ENCODE measurements at places on chromosomes 7 and 10. TPM values are rescaled to one million over a fixed set of nuclear protein-coding genes. Genes with fewer than 3 reads are reported as not detected.

DNA sequence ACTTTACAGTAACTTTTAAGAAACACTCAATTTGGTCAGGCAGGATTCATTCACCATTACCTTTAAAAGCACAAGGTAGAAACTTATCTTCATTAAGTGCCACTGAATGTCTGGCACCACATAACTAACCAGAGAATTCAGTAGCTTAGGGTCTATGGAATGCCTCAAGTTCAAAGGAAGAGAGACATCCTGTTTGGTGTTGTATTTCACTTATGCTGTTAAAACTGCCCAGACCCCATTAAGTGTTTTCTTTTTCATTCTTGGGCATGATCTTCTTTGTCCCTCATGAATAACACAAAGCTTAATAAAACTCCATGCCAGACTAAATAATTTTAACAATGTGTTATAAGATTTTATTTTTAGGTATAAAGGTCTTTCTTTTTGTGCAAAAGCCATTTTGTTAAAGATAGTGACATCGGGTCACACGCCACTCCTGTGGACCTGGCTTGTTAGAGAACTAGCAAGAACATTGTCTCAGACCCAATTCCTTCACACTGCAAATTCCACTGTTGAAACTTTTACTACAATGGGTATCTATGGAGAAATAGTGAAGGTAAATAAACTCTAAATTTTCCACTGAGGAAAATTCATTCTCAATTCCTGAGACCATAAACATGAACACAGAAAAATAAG is 221.0 kb downstream of the TWIST1 start:
- DNase-seq = no peak

- DNase-seq = peak; percentile 99
Observed at GRCh38 chr7:29839302-29839701, 33.0 kb downstream of the WIPF3 start.

GRCh38 chr7:49894543-49894942 is 121.1 kb downstream of the VWC2 start:
- no peak for DNase-seq

Gene C10orf105
- 0.03 TPM for total RNA-seq

Gene AP5Z1
- total RNA-seq = 41.8 TPM

DNA sequence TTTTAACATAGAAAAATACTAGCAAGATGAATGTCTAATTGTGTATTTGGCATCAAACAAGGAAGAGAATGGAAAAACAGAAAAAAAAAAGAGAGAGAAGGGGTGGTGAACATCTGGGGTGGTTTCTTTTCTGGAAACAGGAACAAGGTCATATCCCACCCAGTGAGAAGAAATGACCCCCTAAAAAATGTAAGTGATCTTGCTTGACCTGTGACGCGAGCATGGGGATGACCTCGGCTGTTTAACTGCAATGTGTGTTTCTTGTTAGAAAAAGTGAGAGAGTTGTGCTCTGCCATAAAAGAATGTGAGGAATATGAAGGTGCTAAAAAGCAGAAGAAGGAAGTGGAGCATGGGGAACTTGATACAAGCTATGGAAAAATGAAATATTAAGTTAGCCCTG is 258.5 kb downstream of the AGMO start:
- DNase-seq = no peak

DNA sequence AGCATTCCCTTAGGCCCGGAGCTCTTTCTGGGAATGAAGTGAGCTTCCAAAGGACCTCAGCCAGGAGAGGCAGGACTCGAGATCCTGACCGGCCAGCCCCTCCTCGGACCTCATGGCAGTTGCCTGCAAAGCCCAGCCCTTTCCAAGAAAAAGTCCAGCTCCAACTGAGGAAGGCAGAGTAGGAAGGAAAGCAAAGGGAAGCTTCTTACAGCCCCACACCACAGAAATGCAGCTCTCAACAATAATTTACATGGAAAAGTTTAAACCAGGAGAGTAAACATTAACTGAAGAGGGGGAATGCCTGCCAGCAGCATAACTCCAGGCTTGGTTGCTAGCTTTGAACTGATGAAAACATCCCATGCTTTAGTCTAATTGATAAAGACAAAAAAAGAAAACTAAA is 153.9 kb upstream of the PFKP start:
- DNase-seq = no peak

Gene WNT16
- total RNA-seq = not detected

Gene SPDYE6
- not detected for total RNA-seq

DNA sequence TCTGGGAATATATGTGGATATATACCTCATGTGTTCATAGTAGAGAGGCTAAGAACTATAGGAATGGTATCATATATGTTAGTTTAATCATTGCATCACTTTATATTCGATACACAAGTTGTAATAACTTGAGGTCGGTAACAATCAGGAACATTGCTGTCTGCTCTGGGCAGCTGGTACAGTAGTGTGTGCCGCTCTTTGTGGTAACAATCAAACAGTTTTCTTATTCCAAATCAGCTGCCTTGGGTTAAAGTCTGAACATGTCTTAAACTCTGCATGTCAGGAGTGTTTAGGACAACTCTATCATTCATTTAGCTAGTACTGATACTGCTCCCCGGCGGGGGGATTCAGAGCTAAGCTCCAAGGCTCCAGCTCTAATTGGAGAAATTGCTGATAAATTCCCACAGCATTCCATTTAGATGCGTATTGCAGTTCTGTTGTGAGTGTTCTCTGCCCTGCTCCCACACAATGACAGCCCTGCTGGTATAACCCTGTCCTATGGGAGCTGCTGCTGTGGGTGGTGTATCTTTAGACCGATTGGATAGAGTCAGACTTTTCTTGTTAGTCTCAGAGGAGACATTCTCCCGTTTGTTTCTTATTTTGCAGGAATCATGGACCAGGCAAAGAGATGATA is 707.5 kb upstream of the FZD8 start:
- peak; percentile 82 for DNase-seq

Gene SSC4D
- 0.88 TPM for total RNA-seq

DNA sequence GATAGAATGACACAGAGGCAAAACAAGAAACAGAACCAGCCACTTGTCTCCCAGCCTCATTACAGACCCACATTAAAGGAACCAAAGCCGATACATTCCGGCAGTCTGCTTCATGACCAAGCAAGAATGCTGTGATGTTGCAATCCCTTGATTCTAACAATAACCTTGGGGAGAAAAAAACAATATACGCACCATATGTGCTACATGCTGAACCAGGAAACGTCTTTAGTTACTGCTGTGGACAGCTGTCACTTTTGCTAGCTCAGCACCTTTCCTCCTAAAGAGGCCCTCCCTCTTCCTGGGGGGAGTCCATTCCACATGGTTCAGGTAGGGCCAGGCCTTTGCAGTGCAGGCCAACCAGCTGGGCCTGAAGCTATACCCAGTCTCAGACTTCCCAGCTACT is 79.1 kb downstream of the PRTFDC1 start:
- DNase-seq = peak; percentile 78

Gene CDCA7L
- 20.9 TPM for total RNA-seq

Gene TMEM229A
- not detected for total RNA-seq

Gene IDI2
- total RNA-seq = not detected

Gene RPS24
- total RNA-seq = 1,980 TPM

- DNase-seq = no peak
Observed at GRCh38 chr10:117259279-117259678, 18.4 kb downstream of the SLC18A2 start.

- DNase-seq = no peak
Observed at GRCh38 chr10:114624951-114625780, 32.9 kb downstream of the ABLIM1 start.

DNA sequence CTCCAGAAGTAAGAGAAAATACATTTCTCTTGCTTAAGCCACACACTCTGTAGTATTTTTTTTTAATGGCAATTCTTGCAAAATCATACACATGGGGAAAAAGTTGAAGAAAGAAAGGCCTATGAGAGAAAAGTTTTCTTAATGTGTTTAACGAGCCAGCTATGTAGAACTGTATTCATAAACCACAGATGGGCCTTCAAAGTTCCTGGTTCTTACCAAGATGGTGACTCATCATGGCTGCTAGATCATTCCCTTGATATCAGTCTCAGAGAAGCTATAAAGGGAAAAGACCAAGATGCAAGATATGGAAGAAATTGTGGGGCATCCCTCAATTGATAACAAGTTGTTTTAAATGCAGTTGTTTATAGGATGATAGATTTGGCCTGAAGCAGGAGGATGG is 992.7 kb upstream of the MBL2 start:
- no peak for DNase-seq

DNA sequence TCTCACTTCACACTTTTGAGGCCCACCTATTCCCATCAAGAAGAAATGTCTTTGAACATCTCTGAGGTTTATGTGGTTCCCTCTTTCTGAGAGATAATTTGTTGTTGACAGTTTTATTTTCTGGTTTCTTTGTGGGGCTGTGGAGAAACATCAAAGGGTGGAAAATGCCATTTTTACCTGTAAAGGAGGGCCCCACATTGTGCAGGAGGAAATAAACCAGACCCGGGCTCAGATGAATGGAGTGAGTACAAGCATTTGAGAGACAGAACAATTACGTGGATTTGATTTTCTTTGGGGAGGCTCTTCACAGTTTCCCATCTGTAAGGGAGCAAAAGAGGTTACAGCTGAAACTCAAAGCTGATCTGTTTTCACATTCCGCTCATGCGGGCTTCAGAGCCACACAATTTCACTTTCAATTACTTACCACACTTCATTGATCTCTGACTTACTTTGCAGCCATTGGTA is 29.8 kb downstream of the ITPRIP start:
- no peak for DNase-seq

Gene SLC26A5
- total RNA-seq = not detected

DNA sequence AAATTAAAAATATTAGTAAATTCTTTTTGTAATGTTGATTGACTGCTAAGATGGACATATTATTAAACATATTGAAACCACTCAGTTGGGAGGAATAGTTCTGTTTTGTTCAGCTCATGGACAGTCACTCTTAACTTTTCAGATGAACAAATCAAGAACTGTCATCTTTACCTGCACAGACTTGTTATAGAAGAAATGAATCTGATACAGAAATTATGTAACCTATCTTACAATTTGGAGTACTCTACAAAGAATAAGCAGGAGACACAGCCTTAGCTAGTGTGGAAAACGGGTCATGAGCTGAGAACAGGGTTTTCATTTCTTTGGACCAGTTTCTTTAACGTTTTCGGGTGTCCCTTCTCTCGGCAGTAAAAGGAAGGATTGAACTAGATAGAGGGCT is 1.2 kb upstream of the ANLN start:
- DNase-seq = no peak
